A549 treated with AZD2906 at 1 μM for 4 hours (cell line): ENCODE measurements at places on chromosomes 5 and 9. TPM values are rescaled to one million over a fixed set of nuclear protein-coding genes. Genes with fewer than 3 reads are reported as not detected.

CTSV gene
- 13.0 to 15.3 TPM (median 14.2 TPM) in 5 replicates for total RNA-seq

SLC36A3 gene
- total RNA-seq, result not detected in 5 replicates

FOXD4 gene
- total RNA-seq, result 0.13 to 0.57 TPM (median 0.37 TPM) in 5 replicates

DIRAS2 gene
- 0.01 TPM in 1 of 5 replicates, not detected in the others for total RNA-seq

C5orf46 gene
- 0.13 to 0.29 TPM in 2 of 5 replicates, not detected in the others for total RNA-seq

SLC6A7 gene
- total RNA-seq, result 0.02 to 0.03 TPM in 2 of 5 replicates, not detected in the others

BAAT gene
- total RNA-seq, result 0.31 to 0.49 TPM (median 0.46 TPM) in 5 replicates

IFNK gene
- 0.06 TPM in 1 of 5 replicates, not detected in the others for total RNA-seq

RASGRF2 gene
- total RNA-seq, result 1.0 to 1.5 TPM (median 1.2 TPM) in 5 replicates

BHMT2 gene
- not detected in 5 replicates for total RNA-seq

SPATA31A3 gene
- not detected in 5 replicates for total RNA-seq

EGFL7 gene
- total RNA-seq, result 38.6 to 58.2 TPM (median 57.2 TPM) in 5 replicates

CAMLG gene
- total RNA-seq, result 22.5 to 29.3 TPM (median 27.4 TPM) in 5 replicates

MUSK gene
- total RNA-seq, result not detected in 5 replicates

LECT2 gene
- not detected in 5 replicates for total RNA-seq

GPR21 gene
- not detected in 5 replicates for total RNA-seq

PCDHB10 gene
- 0.02 to 0.06 TPM (median 0.03 TPM) in 3 of 5 replicates, not detected in the others for total RNA-seq

GABRA6 gene
- not detected in 5 replicates for total RNA-seq

ARL14EPL gene
- 0.11 to 0.31 TPM (median 0.25 TPM) in 5 replicates for total RNA-seq

GGTA1 gene
- total RNA-seq, result not detected in 5 replicates

RAB3C gene
- not detected in 5 replicates for total RNA-seq

CD72 gene
- 0.15 to 0.22 TPM (median 0.17 TPM) in 4 of 5 replicates, not detected in the other for total RNA-seq
